Stimulated activated CD4-positive, alpha-beta T cell treated with anti-CD3 and anti-CD28 coated beads, Interleukin-15, amount 100 ng/mL, for 1 hour (primary cell): ENCODE measurements at places on chromosomes 5 and 9.

GRCh38 chr5:171499611-171500010 is 80.2 kb downstream of the FGF18 start:
- DNase-seq: no peak

- DNase-seq: no peak
These were observed 62.7 kb downstream of the PDE6A start for GRCh38 chr5:149881874-149882273.

- DNase-seq: no peak
These were observed 6.9 kb downstream of the IL31RA start for GRCh38 chr5:55858104-55858503.

GRCh38 chr9:107043886-107044285 is 180.9 kb downstream of the ZNF462 start:
- DNase-seq: no peak

GRCh38 chr5:19626211-19626610 is 361.8 kb downstream of the CDH18 start:
- no peak for DNase-seq

GRCh38 chr5:67189079-67189354 is 7.6 kb downstream of the CD180 start:
- no peak for DNase-seq

- DNase-seq: no peak
These were observed 25.5 kb downstream of the OLFML2A start for GRCh38 chr9:124802426-124802825.

GRCh38 chr5:50665091-50665490 is 1.3 kb upstream of the PARP8 start:
- DNase-seq: no peak

DNA sequence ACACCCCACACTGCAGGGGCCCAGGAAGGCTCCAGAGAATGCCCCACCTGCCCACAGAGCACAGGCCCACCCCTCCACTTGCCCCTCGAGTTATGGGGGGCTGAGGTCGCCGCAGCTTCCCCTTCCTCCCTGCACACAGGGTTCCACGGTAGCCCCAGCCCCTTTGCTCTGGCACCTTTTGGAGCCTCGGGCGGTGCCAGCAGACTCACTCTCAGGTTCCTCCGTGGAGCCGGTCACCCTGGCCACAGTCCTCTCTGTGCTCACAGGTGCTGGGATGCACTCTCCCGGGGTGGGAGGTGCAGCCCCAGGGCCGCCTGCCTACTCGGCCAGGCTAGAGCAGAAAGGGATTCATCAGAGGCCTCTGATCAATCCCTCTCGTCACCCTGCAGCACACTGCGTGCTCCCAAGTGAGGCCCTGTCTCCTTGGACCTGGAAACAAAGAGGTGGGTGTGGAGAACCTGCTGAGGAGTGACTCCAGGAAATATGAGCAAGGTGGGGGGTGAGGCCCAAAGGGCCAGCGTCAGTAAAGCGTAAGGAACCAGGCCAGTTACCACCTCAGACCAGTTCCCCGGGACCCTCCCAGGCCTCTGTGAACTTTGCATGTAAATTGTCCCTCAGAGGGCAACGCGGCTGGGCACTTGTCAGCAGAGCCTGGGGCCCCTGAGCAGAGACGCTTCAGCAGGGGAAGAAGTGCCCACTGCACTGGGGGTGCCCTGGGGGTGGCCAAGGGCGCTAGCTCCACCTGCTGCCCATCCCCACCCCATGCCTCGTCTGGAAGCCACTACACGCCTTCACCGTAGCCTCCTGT is 167.8 kb downstream of the OLFM1 start:
- no peak for DNase-seq

DNA sequence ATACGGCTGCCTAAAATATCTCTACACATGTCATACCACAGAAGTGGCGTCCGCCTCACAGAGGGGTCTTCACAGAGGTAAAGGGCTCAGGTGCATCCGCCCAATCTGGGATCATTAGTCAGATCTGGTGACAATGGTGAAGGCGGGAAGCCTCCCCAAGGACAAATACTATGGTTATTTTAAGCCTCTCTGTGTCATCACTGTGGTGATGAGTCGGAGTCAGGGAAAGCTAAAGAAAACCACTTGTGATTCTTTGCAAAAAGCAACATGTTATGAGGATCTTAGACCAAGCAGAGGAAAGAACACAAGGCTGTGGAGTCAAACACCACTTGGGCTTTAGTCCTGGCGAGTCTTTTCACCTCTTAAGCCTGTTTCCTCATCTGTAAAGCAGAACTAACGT is 190.4 kb downstream of the DRD1 start:
- DNase-seq: no peak

DNA sequence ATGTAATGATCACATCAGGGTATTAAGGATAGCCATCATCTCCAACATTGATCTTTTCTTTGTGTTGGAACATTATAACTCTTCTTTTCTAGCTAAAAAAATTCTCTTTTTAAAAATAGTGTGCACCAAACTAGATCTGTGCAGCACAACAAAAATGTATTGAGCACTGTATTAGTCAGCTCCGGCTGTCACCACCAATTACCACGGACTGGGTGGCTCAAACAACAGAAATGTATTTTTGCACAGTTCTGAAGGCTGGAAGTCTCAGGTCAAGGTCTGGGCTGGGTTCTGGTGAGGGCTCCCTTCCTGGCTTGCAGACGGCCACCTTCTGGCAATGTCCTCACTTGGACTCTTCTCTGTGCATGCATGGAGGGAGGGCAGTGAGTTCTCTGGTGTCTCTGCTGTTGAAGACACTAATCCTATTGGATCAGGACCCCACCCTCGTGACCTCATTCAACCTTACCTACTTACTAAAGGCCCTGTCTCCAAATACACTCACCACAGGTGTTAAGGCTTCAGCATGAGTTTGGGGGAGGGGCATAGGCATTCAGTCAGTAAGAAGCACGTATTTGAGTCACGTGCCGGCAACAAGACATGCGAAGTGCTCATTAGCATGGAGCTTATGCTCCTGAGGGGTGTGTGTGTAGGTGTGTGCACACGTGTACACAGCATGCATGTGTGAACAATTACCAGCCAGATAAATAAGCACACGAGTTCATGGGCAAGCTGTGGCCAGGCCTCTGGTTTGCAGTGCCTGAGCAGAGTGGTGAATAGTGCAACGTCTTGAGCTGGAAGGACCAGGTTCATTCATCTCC is 89.4 kb upstream of the SH3PXD2B start:
- DNase-seq: no peak

DNA sequence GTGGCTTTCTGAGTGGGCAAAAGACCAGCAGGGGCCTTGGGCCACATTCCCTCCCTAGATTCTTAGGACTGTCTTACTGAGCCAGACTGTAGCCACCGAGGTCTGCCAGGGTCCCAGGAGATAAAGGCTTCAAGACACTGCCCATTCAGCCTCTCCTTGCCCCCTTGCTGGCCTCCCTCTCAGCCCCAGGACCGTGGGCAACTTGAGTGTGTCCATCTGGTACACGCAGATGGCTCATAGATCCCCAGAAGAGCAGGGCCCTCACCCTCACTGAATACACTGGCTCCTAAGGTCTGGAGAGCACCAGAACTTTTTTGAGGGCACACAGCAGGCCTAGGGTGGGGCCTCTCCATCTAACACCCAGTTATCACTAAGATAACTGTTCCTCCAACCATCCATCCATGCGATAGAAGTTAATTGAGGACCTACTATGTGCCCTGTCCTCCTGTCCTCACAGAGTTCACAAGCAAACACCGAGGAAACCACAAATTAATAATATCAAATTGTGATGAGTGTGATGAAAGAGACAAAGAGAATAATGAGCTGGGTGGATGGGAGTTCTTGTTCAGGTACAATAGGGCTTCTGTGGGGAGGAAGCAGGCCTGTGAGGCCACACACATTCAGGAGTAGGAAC is 4.9 kb upstream of the PDGFRB start:
- DNase-seq: no peak

GRCh38 chr5:124712731-124713305 is 33.6 kb downstream of the ZNF608 start:
- no peak for DNase-seq

GRCh38 chr5:37604290-37604689 is 225.2 kb downstream of the WDR70 start:
- DNase-seq: no peak

GRCh38 chr9:101628173-101628572 is 33.4 kb upstream of the PPP3R2 start:
- no peak for DNase-seq

DNA sequence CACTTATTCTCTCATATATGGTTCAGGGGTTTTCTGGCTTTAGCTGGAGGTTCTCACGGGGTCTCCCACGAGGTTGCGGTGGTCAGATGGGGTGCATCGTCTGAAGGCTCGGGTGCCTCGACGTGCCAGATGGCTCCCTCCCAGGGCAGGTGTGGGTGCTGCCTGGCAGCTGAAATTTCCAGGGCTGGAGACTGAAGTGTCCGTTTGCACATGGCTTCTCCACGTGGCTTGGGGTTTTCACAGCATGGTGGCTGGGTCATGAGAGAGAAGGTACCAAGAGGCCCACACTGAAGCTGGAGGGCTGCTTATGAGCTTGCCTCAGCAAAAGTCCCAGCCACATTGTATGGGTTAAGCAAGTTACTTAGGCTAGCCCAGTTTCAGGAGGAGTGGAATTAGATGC is 218.6 kb downstream of the AGTPBP1 start:
- no peak for DNase-seq
